Foreskin keratinocyte (primary cell): ENCODE measurements at places on chromosomes 12 and 14. TPM values are rescaled to one million over a fixed set of nuclear protein-coding genes. Genes with fewer than 3 reads are reported as not detected.
A peak's percentile ranks its signal among the peaks of the same experiment; 100 is the strongest.

DNA sequence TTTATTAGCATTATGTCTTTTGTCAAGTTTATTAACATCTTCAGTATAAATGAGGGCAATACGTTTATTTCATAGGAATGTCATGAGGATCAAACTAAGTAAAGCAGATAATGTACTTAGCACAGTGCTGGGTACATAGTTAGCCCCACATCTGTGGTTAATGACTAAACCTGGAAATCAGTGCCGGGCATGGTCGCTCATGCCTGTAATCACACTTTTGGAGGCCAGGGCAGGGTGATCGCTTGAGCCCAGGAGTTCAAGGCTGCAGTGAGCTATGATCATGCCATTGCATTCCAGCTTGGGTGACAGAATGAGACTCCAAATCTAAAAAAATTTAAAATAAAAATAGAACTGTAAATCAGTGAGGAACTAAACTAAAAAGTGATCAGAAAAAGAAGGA is 44.8 kb upstream of the GUCY2C start:
- DNase-seq: no peak

- no peak for DNase-seq
Measured at GRCh38 chr12:124524231-124524925, 43.0 kb downstream of the NCOR2 start.

GRCh38 chr14:24133735-24134134 is 2.3 kb upstream of the PSME1 start:
- DNase-seq: no peak

DNA sequence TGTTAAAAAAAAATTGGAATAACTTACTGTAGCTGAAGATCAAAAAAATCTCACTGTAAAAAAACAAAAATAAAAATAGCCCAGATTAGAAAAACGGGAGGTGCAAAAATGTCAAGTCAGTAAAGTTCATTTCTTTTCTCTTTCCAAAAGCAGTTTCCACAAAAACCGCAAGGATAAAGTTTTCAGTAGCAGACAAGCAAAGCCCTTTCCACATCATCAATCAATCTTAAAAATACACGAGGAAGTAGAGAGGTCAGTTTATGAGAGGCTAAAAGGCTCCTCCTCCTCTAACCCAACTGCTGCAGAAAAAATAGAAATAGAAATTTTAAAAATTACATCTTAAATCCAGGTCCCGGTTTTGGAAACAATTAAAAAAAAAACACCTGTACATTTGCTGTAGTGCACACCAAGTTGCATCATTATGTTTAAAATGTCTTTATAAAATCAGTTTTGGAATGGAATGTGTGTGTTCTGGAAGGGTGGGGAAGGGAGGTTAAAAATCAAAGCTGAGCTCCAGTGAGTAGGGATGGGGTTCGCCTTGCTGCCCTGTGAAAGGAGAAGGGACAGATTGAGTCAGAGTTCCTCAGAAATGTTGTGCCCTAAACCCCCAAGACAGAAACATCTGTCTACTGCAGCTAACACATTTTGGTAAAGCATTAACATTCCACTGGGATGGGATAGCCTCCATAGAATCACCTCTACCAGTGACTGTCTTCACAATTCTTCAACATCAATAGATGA is 5.8 kb downstream of the HNRNPC start:
- no peak for DNase-seq

- DNase-seq: no peak
Measured at GRCh38 chr12:26737487-26738030, 95.4 kb downstream of the ITPR2 start.

GRCh38 chr12:2384533-2385351 is 332.0 kb downstream of the CACNA1C start:
- no peak for DNase-seq

DNA sequence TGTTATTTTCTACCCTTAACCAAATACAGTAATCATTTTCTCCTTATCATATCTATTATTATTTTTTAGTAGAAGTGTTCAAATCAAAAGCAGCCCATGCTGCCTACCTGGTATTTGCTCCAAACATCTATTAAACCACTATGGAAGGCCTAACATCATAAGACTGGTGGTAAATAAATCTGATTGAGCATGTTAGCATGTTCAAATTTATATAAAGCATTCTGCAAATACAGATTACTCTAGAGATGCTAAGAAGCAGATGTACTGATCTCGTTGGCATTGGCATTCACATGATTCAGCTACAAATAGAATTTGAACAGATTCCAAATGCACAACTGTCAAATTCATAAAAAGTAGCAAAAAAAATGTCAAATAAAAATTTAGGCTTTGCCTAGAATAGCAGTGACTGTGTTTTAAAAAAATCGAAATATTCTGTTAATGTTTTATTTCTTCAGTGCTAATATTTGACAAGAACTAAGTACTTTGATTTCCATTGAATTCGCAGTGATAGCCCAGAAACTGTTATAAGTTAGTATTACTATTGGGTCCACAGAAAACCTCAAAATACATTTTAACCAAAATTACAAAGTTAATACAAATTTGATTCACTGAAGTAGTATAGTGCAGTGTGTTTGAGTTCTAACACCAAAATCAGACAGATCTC is 9.4 kb upstream of the OSBPL8 start:
- no peak for DNase-seq

GRCh38 chr12:53287741-53288216 is 7.6 kb upstream of the PFDN5 start:
- peak; percentile 8 for DNase-seq

- DNase-seq: no peak
Measured at GRCh38 chr14:81390696-81391095, 9.4 kb downstream of the STON2 start.

DNA sequence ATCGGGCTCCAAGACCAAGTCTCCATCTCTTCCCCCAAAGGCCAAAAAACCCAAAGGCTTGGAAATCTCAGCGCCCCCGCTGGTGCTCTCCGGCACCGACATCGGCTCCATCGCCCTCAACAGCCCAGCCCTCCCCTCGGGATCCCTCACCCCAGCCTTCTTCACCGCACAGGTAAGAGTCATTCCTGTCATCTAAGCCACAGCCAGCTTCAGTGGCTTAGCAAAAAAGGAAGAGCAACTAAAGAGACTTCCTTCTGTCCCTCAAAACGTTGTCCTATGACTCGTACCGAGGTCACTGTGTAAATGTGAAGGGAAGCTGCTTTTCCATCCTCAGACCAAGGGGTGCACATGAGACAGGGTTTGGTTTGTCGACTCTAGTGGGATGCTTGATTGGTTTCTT is 53.4 kb downstream of the ELK3 start:
- DNase-seq: no peak

- no peak for DNase-seq
Measured at GRCh38 chr12:80939231-80939950, 1.7 kb upstream of the LIN7A start.

GRCh38 chr14:23365732-23366425 is 907 bp upstream of the EFS start:
- peak; percentile 71 for DNase-seq

DNA sequence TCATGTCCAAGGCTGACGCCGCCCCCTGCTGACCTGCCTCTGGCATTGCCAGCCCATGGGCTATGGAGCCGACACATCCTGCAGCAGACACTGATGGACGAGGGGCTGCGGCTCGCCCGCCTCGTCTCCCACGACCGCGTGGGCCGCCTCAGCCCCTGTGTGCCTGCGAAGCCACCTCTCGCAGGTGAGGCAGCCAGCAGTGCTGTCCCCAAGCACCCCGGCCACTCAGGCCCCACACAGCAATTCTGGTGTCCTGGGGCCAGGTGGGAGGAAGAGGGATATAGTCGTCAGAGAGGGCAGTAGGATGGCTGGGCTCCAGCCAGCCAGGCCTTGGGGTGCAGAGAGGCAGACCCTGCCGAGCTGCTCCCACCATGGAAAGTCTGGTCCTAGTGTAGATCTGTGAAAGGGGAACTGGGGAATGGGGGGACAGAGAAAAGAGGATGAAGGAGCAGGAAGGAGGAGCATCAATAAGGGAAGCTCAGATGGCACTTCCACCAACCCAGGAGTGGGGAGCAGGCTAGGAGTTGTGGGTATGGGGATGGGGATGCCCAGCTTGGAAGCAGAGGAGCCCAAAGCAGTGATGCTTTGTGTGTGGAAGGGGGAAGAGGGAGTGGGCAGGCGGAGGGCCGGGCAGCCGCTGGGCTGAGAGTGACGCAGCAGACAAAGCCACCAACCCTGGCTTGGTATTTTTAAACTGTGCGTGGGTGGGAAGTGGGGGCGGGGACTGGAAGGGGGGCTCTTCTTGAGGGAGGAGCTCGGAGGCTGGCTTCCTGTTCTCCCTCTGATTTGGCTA is 4.7 kb downstream of the NAB2 start:
- peak; percentile 28 for DNase-seq

- DNase-seq: no peak
Measured at GRCh38 chr12:4137015-4137414, 136.5 kb upstream of the CCND2 start.

DNA sequence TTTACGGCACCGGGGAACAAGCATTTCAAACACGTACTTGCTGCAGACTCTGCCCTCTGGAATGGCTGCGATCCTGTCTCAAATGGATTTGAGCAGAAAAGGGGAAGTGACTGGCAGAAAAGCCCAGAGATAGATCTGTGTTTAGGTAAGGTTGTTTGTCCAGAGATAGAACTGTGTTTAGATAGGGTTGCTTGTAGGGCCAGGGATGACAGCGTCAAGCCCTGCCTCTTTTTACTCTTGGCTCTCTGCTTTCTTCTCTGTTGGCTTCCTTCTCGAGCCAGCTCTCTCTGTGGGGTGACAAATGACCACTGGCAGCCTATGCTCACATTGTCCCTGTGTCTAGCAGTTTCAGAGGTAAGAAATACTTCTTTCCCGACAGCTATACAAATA is 11.4 kb downstream of the DGLUCY start:
- DNase-seq: no peak

GRCh38 chr14:66445936-66446335 is 40.2 kb upstream of the CCDC196 start:
- no peak for DNase-seq

- DNase-seq: no peak
Measured at GRCh38 chr14:91708795-91709194, 23.1 kb downstream of the CATSPERB start.

DNA sequence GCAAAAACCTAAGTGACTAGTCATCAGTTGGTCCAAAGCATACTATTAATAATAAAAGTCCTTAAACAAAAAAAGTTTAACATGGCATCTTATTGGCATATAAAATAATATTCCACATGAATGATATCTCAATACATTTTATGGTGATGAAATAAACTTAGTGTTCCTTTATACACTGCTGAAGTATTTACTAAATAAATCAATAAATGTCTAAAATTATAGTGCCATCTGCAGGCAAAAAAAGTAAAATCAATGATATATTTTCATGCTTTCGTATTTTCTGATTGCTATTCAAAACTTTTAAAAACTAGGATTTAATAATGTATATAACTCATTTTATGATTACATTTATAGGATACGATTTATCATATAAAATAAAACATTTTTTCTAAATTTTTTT is 30.5 kb downstream of the PUS7L start:
- no peak for DNase-seq

DNA sequence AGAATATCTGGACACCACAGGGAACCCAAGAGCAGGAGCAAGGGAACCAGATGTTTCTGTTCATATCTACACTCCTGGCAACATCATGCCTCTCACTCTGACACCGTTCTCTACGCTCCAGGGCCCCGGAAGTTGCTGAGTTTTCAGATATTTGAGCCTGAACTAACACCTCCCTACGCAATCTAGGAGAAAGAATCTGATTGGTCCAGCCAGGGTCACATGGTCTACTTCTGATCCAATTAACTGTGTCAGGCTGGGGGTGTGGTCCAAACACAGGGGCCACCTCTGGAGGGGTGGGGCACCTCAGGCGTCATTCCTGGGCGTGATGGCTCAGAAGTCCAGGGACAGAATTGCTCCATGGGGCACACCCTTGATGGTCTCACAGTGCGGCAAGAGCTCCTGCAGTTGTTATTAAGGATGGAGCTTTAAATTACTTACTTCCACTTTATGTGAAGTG is 165.5 kb downstream of the PTPN11 start:
- no peak for DNase-seq

DNA sequence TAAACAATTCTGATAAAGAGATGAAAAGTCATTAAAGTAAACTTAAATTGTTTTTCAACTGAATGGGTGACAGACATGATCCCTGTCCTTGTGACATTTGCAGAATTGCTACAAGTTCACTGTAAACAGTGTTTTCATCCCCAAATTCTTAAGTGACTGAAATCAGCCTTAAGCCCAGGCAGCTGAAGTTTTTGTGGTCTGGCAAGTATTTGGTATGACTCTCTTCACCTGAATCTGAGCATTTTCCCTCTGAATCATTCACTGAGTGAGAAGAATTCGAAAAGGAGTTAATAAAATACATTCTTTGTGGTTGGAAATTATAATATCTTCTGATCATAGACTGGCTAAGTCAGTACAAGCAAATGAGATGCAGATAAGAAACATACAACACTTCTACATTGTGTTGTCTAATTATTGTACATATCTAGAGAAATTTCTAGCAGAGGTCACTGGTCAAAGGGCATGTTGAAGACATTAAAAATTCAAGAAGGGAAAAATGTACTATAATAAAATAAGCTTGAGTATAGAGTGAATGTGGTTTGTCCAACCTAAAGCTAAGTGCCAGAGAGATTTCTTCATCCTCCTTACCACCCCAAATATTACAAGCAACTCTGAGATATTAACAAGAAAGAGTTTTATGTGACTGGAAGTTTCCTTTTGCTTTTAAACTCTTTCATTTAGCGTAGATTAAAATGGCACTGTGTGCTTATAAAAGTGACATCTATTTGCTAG is 177.8 kb upstream of the DIO2 start:
- DNase-seq: peak; percentile 91

GRCh38 chr12:2489275-2489674 is 305.5 kb upstream of the FKBP4 start:
- no peak for DNase-seq

DNA sequence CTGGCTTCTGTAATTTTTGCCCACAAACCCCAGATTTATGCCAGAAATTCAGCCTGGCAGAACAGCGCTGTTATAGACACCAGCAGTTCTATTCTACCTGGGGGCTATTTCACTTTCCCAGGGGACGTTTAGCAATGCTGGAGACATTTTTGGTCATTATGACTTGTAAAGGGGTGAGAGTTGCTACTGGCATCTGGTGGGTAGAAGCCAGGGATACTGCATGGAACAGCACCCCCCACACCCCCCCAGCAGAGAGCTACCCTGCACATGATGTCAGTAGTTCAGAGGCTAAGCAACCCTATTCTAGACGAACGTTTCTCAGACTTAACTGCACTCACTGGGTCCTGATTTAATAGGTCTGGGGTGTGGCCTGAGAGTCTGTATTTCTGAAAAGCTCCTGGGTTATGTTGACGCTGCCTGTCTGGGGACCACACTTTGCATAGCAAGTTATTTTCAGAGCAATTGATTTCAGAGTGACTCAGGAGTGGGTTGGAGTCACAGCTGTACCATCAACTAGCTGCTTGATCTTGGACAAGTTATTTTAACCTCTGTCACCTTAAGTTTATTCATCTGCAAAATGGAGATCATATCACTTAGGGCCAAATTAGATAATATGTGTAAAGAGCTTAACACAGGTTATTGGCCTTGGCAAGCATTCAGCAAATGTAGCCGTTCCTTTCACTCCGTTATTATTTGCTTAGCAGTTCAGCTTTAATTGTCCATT is 48.5 kb downstream of the CHST11 start:
- DNase-seq: no peak

Gene GLS2
- 0.55 and 0.71 TPM in 2 replicates for polyA plus RNA-seq

Gene C12orf50
- polyA plus RNA-seq: not detected in 2 replicates

Gene JPH4
- 0.02 TPM in 1 of 2 replicates, not detected in the other for polyA plus RNA-seq

Gene SMCO2
- 1.1 TPM in 2 replicates for polyA plus RNA-seq

Gene LHX5
- 0.10 and 0.31 TPM in 2 replicates for polyA plus RNA-seq

Gene COPS7A
- 53.6 and 60.4 TPM in 2 replicates for polyA plus RNA-seq

Gene CSRP2
- 25.4 and 48.4 TPM in 2 replicates for polyA plus RNA-seq

Gene GLIPR1L2
- 0.19 and 0.20 TPM in 2 replicates for polyA plus RNA-seq

Gene TGFB3
- polyA plus RNA-seq: 0.41 and 0.62 TPM in 2 replicates

Gene RASAL1
- polyA plus RNA-seq: not detected in 2 replicates
